HCT116 (cell line): ENCODE measurements at places on chromosomes 6 and 20. TPM values are rescaled to one million over a fixed set of nuclear protein-coding genes. Genes with fewer than 3 reads are reported as not detected.
A peak's percentile ranks its signal among the peaks of the same experiment; 100 is the strongest.

Gene RAET1L
- 1.5 TPM for total RNA-seq

Gene ECT2L
- not detected for total RNA-seq

Gene SOBP
- total RNA-seq: 2.6 TPM

Gene CDSN
- 0.12 TPM for total RNA-seq

Gene LAMP5
- total RNA-seq: not detected

Gene HACE1
- 10.9 TPM for total RNA-seq

- no peak overlapping the region for H3K4me3 ChIP-seq
- H3K27me3 ChIP-seq: no peaks in the 10 kb centered on the region
- no peak for DNase-seq
- no peak overlapping the region for H3K27ac ChIP-seq
- H3K36me3 ChIP-seq: no peaks in the 10 kb centered on the region
- H3K4me1 ChIP-seq: peaks cover 19% of the 10 kb centered on the region
Measured at GRCh38 chr6:150273457-150274309, 95.1 kb upstream of the IYD start.

- no peak overlapping the region for H3K4me3 ChIP-seq
- H3K27me3 ChIP-seq: no peaks in the 10 kb centered on the region
- peaks cover 2% of the 10 kb centered on the region for H3K36me3 ChIP-seq
- H3K27ac ChIP-seq: no peak overlapping the region
- DNase-seq: no peak
Measured at GRCh38 chr6:31750411-31751022, 10.7 kb downstream of the MSH5 start.

- no peak for DNase-seq
- H3K4me3 ChIP-seq: no peak overlapping the region
- H3K27ac ChIP-seq: no peak overlapping the region
- peaks cover 5% of the 10 kb centered on the region; the same call in 1 of the 2 replicates for H3K4me1 ChIP-seq
- no peaks in the 10 kb centered on the region for H3K36me3 ChIP-seq
Measured at GRCh38 chr6:84791233-84791632, 26.8 kb upstream of the TBX18 start.

GRCh38 chr6:50272611-50273010 lies 222.9 kb upstream of the DEFB112 start:
- no peaks in the 10 kb centered on the region for H3K4me1 ChIP-seq
- no peak for DNase-seq
- no peaks in the 10 kb centered on the region for H3K36me3 ChIP-seq
- no peaks in the 10 kb centered on the region for H3K27me3 ChIP-seq

DNA sequence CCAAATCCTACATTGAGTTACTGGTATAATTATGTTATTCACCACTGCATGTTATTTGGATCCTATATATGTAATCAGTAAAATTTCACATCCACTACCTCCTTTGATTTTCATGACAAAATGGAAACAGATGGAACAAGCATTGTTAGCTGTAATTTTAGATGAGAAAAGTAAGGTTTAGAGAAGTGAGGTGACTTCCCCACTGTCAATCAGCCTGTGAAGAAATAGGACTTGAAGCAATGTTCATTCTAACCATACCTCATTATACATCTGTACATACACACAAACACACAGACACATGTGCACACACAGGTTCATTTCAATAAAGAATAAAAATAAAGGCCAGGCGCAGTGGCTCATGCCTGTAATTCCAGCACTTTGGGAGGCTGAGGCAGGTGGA lies 23.7 kb upstream of the QKI start:
- peaks cover 9% of the 10 kb centered on the region; the same call in 1 of the 2 replicates for H3K4me1 ChIP-seq
- H3K27ac ChIP-seq: no peak overlapping the region
- no peaks in the 10 kb centered on the region for H3K27me3 ChIP-seq
- H3K36me3 ChIP-seq: no peaks in the 10 kb centered on the region
- H3K4me3 ChIP-seq: no peak overlapping the region
- no peak for DNase-seq

GRCh38 chr6:144797881-144798589 lies 512.9 kb downstream of the UTRN start:
- DNase-seq: peak; percentile 77
- H3K4me1 ChIP-seq: peaks cover 26% of the 10 kb centered on the region
- no peak overlapping the region for H3K4me3 ChIP-seq
- H3K27ac ChIP-seq: peak overlapping the region; percentile 87

DNA sequence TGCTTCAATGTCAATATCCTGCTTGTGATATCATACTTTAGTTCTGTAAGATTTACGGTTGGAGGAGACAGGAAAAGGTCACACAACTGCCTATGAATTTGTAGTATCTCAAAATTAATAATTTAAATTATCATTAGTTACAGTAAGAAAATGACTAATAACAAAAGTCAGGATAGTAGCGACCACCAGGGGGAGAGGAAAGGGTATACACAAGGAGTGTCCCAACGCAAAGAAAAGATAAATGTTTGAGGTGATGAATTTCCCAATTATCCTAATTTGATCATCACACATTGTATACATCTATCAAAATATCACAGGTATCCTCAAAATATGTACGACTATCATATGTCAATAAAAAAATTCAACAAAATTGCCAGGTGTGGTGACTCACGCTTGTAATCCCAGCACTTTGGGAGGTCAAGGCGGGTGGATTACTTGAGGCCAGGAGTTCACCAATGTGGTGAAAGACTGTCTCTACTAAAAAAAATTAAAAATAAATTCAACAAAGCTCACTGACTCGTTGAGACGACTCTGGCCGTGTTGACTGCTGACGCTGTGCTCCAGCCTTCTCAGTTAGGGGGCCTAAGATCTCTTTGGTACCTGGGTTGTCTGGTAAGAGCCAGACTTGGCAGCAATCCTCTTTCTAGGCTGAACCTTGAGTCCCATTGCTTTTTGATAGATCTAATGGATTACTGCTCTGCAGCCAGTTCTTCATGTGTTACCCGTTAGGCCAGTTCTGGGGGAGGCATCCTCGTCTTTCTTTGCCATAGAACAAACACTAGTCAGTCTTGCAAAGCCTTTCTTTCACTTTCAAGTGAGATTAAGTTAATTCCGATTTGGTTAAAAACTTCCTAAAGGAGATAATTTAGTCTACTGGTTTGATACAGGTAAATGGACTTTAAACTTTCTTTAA lies 9.0 kb upstream of the OVOL2 start:
- no peak overlapping the region for H3K4me3 ChIP-seq
- 0 out of 2 replicates have a peak, but pooled peaks cover 3% of the 10 kb centered on the region for H3K27me3 ChIP-seq
- no peaks in the 10 kb centered on the region for H3K4me1 ChIP-seq
- no peak for DNase-seq
- no peaks in the 10 kb centered on the region for H3K36me3 ChIP-seq
- H3K27ac ChIP-seq: no peak overlapping the region

- no peak overlapping the region for H3K4me3 ChIP-seq
- H3K36me3 ChIP-seq: no peaks in the 10 kb centered on the region
- H3K27me3 ChIP-seq: no peaks in the 10 kb centered on the region
- H3K4me1 ChIP-seq: no peaks in the 10 kb centered on the region
- no peak for DNase-seq
- H3K27ac ChIP-seq: no peak overlapping the region
Measured at GRCh38 chr6:102820098-102820497, 1426.6 kb downstream of the GRIK2 start.

DNA sequence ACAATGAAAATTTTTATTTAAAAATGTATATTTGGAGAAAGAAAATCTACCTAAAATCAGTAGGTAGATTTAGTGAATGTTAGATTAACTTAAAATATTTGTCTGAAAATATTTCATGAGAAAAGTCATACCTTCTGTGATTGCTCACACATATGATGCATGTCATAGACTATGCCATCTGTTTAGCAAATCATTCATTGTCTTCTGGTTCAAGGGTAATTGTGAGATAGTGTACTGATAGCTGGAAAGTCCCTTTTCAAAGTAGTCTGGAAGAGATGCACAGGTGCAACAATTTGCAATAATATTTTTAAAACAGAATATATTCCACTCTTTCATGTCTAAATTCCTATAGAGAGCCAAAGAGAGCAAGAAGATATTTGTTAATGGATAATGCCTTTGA lies 21.0 kb upstream of the RNF217 start:
- H3K27me3 ChIP-seq: no peaks in the 10 kb centered on the region
- H3K27ac ChIP-seq: no peak overlapping the region
- no peak overlapping the region for H3K4me3 ChIP-seq
- H3K4me1 ChIP-seq: no peaks in the 10 kb centered on the region
- DNase-seq: no peak

GRCh38 chr20:235891-236290 lies 8.8 kb downstream of the DEFB129 start:
- no peaks in the 10 kb centered on the region for H3K36me3 ChIP-seq
- H3K27ac ChIP-seq: no peak overlapping the region
- no peaks in the 10 kb centered on the region for H3K4me1 ChIP-seq
- no peak overlapping the region for H3K4me3 ChIP-seq
- DNase-seq: no peak

- DNase-seq: no peak
- H3K27ac ChIP-seq: no peak overlapping the region
- H3K27me3 ChIP-seq: no peaks in the 10 kb centered on the region
- peaks cover 29% of the 10 kb centered on the region for H3K4me1 ChIP-seq
- no peaks in the 10 kb centered on the region for H3K36me3 ChIP-seq
Measured at GRCh38 chr6:144335311-144335861, 50.3 kb downstream of the UTRN start.

DNA sequence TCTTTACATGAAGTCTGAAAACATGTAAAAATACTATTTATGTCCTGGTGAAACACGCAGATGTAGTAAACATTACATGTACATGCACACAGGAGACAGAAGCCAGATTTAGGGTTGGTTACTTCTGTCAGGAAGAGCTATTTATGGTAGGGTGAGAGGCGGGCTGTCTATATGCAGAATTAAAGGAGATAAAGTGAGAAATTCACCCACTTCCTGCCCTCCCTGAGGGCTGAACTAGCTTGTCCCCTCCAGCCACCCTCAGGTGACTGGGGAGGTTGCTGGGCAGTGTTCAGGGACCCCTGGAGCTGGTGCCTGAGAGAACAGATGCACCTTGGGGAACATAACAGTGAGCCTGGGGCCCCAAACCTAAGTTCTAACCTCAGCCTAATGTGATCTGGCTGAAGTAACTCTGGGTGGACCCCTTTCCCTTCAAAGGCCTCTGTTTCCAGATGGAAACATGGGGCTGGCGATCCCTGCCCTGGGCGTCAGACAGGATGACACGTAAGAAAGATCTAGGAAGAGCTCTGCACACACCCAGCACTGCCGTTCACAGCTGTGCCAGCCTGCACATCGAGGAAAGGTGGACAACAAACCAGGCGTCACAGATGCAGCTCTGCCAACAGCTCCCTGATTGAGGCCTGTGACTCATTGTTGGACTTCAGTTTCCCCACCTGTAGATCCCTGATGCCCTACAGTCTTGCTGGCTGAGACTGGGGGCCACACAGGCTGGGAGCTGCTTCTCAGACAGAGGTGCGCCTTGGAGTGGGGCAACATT lies 1.3 kb downstream of the PI16 start:
- DNase-seq: no peak
- no peak overlapping the region for H3K27ac ChIP-seq
- no peaks in the 10 kb centered on the region for H3K27me3 ChIP-seq
- peaks cover 58% of the 10 kb centered on the region for H3K4me1 ChIP-seq

DNA sequence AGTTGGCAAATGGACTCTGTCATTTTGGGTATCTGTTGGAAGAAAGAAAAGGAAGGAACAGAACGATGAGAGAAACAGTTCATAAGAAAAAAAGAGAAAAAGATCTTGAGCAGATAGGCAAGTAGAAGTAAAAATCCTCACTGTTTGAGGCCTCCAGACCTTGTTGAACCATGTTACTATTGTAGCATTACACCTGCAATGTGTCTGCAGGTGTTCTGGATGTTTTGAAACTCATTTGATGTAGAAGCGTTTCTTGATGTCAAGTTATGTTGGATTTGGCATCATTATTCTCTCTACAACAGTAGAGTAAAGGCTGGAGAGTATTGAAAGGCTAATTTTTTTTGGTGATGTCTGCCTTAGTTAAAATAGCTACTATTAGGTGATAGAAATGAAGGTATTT lies 108.7 kb downstream of the CARMIL1 start:
- DNase-seq: no peak
- H3K4me1 ChIP-seq: 0 out of 2 replicates have a peak, but pooled peaks cover 3% of the 10 kb centered on the region
- H3K27ac ChIP-seq: no peak overlapping the region
- no peaks in the 10 kb centered on the region for H3K27me3 ChIP-seq
- H3K4me3 ChIP-seq: no peak overlapping the region

- H3K4me3 ChIP-seq: no peak overlapping the region
- no peaks in the 10 kb centered on the region for H3K27me3 ChIP-seq
- DNase-seq: no peak
- H3K27ac ChIP-seq: no peak overlapping the region
Measured at GRCh38 chr6:75412969-75413662, 80.5 kb downstream of the FILIP1 start.
